ENCODE measurements at places on chromosomes 2 and 18. TPM values are rescaled to one million over a fixed set of nuclear protein-coding genes. Genes with fewer than 3 reads are reported as not detected.

Gene GORASP2
- 62.7 TPM for total RNA-seq

DNA sequence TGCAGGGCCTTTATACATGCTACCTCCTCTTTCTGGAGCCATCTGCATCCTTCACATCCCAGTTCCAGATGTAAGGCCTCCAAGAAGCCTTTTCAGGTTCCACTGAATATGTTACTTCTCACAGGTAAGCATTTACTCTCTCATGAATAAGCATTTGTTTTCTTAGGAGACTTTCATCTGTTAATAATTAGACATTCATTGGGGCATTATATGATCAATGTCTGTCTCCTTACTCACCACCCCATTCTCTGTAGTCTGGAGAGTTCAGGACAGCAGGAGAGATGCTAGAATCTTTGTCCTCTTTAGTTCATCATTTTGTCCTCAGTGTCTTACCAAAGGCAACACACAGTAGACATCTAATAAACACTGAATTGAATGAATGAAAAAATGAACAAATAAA, 185.7 kb downstream of the NCKAP5 start:
- no peak for DNase-seq

DNA sequence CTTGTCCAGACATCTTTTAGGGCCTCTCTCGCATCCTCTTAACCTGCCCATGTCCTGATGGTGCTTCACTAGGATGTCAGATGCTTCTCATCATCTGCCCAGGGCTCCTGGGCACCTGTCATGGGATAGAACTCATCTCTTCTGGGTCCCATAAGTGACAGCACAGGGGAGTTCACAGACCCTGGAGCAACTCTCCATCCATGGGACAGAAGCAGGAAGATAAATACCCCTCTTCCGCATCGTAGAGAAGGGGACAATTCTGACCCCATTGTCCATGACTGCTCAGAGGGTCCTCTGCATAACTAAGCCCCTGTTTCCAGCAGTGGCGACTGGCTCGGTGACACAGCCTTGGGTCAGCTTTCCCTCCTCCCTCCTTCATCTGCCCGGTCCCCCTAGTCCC, 82.3 kb downstream of the TWIST2 start:
- DNase-seq, result no peak

Gene RASGRP3
- total RNA-seq, result 1.9 TPM

DNA sequence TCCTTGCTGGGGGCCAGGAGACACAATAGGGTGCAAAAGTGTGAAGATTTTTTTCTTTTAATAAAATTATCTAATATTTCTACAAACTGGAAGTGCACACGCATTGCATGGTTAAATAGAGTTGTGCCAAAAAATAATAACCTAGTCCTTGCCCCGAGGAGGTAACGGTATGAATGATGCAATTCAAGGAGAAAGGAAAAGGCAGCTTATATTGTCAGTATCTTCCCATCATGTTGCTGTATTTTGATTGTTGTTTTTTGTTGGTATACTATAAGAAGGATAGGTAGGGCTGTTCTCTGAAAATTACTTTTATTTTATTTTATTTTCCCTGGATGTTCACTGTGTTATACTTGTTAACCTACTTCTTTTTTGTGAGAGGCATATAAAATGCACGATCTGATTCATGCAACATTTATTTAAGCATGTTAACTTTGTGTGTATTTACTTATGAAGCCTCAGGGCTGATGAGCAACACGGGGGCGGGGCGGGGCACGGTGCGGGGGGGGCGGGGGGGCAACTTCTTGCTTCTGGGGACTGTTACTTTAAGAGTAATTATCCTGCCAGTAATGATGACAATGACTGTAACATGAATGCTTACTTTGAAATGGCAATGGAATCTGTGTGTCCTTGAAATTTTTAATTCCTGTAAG, 118.6 kb downstream of the AQP4 start:
- DNase-seq, result no peak

DNA sequence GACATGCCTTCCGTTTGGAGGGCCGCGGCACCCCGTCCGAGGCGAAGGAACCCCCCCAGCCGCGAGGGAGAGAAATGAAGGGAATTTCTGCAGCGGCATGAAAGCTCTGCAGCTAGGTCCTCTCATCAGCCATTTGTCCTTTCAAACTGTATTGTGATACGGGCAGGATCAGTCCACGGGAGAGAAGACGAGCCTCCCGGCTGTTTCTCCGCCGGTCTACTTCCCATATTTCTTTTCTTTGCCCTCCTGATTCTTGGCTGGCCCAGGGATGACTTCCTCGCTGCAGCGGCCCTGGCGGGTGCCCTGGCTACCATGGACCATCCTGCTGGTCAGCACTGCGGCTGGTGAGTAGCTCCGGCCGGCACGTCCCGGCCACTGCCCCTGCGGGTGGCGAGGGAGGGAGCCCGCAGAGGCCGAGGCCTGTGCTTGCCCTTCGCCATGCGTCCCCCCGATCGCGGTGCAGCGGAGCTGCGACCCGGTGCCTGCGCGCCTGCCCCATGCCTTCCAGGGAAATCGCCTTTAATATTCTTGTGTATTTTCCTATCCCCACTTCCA, 1.2 kb downstream of the BMPR2 start:
- DNase-seq, result no peak

DNA sequence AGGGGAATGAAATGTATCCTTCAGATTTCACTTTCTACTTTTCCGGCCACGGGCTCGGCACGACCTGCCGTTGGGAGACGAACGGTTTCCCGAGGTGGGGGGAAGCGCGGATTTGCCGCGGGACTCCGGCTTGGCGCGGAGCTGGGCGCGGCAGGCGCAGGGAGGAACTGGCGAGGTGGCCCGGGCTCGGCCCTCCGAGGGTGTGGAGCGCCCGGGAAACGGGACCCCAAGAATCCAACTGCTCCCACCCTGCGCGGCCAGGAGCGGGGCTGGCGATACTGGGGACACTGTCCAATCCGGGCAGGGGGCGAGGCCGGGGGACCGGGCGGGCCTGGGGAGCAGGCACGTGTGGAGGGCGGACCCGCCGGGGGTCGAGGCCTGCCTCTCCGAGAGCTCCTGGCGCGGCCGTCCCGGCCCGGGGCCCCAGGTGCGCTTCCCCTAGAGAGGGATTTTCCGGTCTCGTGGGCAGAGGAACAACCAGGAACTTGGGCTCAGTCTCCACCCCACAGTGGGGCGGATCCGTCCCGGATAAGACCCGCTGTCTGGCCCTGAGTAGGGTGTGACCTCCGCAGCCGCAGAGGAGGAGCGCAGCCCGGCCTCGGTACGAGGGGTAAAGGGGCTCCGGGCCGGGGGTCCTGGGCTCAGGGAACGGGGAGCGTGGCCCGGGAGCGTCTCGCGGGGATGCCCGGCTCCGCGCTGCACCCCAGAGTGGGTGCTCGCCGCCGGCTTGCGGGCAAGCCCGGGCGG, at the start of gene ANXA4:
Gene ANXA4, plus strand, starts transcription at position 560 of the 747 bp plus-strand sequence. CDS start 39,432 bp downstream, outside the sequence.
- no peak for DNase-seq

DNA sequence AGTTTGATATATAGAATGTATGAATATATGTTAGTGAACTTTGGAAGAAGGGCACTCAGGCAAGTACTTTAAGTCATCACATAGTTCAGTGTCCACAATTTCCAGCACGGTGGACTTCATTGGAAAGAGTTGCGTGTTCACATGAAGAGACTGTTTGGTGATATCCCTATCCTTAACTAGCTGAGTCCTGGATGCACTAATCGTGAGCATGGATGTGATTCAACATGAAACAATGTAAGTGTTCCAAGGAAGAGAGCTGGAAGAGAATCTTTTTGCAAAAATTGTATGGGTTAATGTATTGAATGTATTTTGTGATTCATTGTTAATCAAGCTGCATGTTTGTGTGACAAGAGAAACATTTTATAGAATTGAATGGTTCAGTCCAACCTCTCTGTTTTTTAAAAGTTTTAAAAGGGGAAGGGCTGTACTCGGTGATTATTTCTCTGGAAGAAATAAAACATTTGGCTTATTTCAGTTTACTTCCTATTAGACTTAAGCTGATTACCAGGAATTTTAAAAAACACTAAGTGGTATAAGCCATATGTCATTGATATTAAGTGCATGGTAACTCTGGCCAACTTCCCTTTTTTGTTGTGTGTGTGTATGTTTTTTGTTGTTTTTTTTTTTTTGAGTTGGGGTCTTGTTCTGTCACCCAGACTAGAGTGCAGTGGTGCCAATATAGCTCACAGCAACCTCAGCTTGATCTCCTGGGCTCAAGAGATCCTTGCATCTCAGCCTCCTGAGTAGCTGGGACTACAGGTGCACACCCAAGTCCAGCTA, 8.6 kb downstream of the XRCC5 start:
- DNase-seq, result no peak

DNA sequence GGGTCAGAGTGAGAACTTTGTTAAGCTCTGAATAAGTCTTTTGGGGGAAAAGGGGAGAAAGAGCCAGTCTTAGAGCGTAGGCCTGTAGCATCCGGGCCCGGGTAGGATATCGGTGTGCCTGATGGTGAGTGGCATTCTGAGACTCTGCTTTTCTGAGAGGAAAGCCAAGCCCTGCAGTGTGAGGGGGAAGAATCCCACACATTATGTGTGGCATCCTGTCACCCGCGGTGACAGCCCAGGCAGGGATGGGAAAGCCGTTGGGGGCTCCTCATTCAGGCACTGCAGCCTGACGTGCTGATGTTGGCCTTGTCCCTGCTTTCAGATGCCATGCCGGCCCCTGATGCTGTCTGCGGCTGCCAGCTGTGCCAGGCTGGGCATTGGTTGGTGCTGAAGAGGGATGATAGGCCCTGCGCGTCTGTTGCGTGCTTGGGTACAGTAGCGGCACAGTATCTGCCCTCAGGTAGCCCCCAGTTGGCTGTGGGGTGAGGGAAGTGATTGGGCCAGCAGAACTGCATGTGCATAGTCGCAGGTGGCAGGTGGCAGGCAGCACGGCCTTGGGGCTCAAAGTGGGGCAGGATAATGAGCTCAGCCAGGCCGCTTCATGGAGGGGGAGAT, 37.6 kb downstream of the GLI2 start:
- DNase-seq, result no peak

- no peak for DNase-seq
Measured at GRCh38 chr2:239751679-239752355, 273.3 kb downstream of the NDUFA10 start.

DNA sequence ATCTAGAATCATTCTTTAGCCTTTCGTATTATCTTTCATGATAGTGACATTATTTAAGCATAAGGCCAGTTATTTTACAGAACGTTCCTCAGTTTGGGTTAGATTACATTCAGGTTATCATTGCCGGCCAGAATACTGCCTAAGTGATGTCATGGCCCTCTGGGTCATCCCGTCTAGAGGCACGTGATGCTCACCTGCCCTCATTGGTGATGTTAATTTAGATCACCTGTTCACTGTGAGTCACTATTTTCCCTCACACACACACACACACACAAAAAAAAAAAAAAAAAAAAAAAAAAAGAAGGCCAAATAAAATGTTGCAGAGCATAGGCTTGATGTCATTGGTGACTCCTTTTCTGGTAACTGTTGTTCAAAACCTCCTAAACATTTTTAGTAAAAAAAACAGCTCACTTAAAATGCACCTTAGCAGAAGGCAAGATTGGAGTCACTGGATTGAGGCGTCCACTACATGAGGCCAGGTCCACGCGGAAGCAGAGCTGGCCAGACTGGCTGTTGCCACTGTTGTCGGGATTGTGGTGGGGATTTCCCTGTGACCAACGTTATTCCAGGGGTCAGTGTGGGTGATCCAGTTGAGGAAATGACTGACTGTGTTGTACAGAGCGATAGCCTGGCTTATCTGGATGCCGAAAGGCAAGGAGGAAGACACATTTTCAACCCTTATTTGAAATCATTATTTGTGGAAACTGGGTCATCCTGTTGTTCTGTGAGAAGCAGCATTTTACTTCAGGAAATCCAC, 52.1 kb upstream of the CNGA3 start:
- DNase-seq, result no peak
